Activated naive CD4-positive, alpha-beta T cell (primary cell): ENCODE measurements at places on chromosomes 1 and 21.

DNA sequence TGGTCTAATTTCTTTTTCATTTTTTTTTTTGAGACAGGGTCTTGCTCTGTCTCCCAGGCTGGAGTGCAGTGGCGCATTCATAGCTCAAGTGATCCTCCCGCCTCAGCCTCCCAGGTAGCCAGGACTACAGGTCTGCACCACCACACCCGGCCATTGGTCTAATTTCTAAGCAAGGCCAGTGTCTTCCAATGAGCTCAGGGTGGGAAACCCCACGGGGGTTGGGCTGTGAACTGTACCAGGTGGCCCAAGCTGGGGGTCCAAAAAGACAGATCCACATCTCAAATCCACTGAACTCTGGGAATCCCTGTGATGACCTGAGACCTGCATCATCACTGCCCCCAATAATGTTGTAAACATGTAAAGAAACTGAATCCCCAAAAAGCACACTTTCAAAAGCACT lies 79.5 kb downstream of the BCAR3 start:
- no peak for DNase-seq

DNA sequence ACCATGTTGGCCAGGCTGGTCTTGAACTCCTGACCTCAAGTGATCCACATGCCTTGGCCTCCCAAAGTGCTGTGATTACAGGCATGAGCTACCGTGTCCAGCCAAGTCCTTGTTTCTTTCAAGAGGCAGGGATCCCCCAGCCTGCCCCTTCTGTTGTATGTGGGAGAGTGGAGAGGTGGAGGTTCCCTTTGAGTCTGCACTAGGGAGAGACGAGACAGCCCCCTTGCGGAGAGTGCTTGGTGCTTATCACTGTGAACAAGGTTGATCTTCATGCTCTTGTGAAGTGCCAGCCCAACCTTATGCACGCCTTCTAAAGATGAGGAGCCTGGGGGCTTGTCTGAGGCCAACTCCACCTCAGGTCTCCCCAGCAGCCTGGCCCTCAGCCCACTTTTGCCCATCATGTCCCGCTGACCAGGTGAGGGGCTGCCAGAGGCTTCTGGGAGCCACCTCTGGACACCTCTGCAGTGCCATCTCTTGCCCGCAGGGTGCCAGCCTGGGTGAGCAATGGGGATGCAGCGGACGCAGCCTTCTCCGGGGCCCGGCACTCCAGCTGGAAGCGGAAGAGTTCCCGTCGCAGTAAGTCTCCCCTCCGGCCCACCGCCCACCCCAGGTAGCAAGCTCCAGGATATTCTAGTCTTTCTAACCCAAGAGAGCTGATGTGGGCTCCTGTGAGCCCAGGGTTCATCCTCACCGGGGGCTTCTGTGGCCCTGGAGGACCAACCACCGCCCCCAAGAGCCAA lies 62.3 kb downstream of the ARHGEF10L start:
- no peak for DNase-seq

- no peak for DNase-seq
These were observed 395.0 kb upstream of the DUSP10 start for GRCh38 chr1:222136869-222137268.

- no peak for DNase-seq
These were observed 567 bp downstream of the PMVK start for GRCh38 chr1:154935749-154936554.

- DNase-seq = no peak
These were observed 463.4 kb downstream of the PTPRC start for GRCh38 chr1:199102239-199102638.
